ENCODE measurements at places on chromosomes 3 and 15. TPM values are rescaled to one million over a fixed set of nuclear protein-coding genes. Genes with fewer than 3 reads are reported as not detected.

Gene CRABP1
- total RNA-seq, result not detected

Gene TGM4
- 0.08 TPM for total RNA-seq

Gene TBC1D5
- total RNA-seq, result 37.8 TPM

Gene GOLGA8R
- total RNA-seq, result not detected

Gene XYLB
- total RNA-seq, result 2.5 TPM

Gene ITIH1
- not detected for total RNA-seq

Gene PLS1
- 9.1 TPM for total RNA-seq

Gene DNAJA4
- 3.2 TPM for total RNA-seq

Gene ATXN7
- total RNA-seq, result 9.8 TPM

Gene KIAA1143
- total RNA-seq, result 14.0 TPM

Gene NEDD4
- total RNA-seq, result 17.8 TPM

Gene C15orf39
- 11.2 TPM for total RNA-seq

Gene ZBBX
- not detected for total RNA-seq

Gene PRR20G
- total RNA-seq, result not detected

Gene ARHGEF26
- 2.0 TPM for total RNA-seq

Gene NEK10
- total RNA-seq, result 0.23 TPM

Gene MKRN3
- 0.80 TPM for total RNA-seq

Gene TLR9
- not detected for total RNA-seq

Gene DUOX2
- not detected for total RNA-seq
